ENCODE measurements at places on chromosomes 5 and 9.

GRCh38 chr5:133205649-133206048 lies 153.8 kb downstream of the HSPA4 start:
- H3K4me1 ChIP-seq = no peaks in the 10 kb centered on the region
- DNase-seq = no peak
- H3K36me3 ChIP-seq = no peaks in the 10 kb centered on the region
- no peaks in the 10 kb centered on the region for H3K27me3 ChIP-seq

DNA sequence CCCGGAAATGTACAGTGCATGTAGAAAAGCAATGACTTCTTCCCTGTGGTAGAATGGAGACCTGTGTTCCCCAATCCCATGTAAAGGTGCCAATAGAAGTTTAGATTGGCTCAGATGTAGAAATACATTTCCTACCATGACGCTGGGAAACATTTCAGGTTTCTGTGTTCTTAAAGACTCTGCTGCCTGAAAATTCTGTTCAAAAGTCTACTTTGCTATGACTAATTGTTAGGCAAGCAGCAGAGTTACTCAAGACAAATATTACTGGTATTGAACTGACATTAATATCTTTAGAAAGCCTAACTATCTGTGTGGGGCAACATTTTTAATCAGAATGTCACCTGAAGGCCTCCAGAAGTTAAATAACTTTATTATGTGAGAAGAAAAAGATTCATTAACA lies 75.5 kb upstream of the ELL2 start:
- H3K4me3 ChIP-seq = no peak overlapping the region
- no peak for DNase-seq
- H3K36me3 ChIP-seq = no peaks in the 10 kb centered on the region
- no peaks in the 10 kb centered on the region for H3K4me1 ChIP-seq
- no peaks in the 10 kb centered on the region for H3K27me3 ChIP-seq
- H3K27ac ChIP-seq = no peak overlapping the region

DNA sequence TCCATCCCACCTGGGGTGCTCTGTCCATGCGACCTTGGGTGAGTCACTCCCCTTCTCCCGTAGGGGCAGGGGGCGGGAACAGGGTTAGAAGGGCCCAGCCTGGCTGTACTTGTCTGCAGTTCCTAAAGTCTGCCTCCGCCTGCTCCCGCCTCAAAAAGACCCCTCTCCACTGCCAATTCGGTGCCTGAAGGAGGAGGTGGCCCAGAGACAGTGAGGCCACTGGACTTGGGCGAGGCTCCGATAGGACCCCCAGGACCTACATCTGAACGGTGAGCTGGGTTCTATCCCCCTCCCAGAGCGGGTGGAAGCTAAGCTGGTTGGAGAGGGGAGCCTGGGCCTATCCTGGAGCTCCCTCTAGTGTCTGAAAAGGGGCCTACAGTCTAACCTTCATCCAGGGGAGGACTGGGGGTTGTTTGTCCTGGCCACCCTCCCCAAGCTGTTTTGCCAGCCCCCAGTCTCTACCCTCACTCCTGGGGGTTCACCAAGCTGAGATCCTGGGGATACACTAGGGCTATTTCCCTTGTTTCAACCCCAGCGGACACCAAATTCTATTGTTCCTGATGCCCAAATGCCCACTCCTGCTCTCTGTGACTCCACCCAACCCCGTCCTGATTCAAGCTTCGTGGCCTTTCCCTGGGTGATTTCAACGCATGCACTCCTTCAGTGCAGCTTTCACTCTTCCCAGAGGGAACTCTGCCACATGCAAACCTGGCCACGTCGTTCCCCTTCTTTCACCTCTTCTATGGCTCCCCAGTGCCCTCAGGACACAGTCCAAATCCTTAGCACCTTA lies 6.1 kb upstream of the CRB2 start:
- H3K4me1 ChIP-seq = peaks cover 6% of the 10 kb centered on the region
- peak; percentile 37 for DNase-seq
- H3K27me3 ChIP-seq = no peaks in the 10 kb centered on the region
- H3K4me3 ChIP-seq = no peak overlapping the region
- no peaks in the 10 kb centered on the region for H3K36me3 ChIP-seq

- no peak for DNase-seq
- H3K4me1 ChIP-seq = no peaks in the 10 kb centered on the region
Observed at GRCh38 chr5:64269164-64269563, 103.5 kb downstream of the RNF180 start.

DNA sequence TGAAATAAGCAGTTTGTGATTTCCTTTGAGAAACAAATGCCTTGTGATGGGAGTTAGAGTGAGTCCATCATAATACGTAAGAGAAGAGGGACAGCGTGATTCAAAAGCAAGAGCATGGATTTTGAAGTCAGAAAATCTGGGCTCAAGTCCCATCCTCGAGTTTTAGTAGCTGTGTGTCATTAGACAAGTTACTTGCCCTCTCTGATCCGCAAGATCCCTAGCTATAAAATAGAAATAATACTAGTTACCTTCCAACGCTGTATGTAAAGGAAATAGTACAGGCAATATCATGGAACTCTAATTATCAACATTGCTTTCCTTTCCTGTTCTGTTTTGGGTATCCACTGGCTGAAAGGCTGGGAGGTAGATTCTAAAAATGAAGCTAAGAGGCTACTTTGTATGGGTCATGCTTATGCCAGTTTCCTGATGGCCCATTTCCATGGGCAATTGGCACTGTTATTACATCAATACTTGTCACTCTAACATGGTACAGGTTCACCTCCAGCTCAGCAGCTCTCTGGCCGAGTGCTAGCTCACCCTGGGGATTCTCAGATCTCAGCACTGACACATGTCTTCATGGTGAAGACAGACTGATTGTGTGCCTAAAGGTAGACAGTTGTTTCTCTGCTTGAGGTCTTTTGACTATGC lies 241.7 kb upstream of the KLF4 start:
- no peaks in the 10 kb centered on the region for H3K36me3 ChIP-seq
- DNase-seq = no peak
- H3K27ac ChIP-seq = no peak overlapping the region
- H3K4me1 ChIP-seq = no peaks in the 10 kb centered on the region
- H3K4me3 ChIP-seq = no peak overlapping the region
- H3K27me3 ChIP-seq = no peaks in the 10 kb centered on the region

GRCh38 chr9:107886826-107887225 lies 397.3 kb upstream of the KLF4 start:
- H3K27ac ChIP-seq = no peak overlapping the region
- no peak overlapping the region for H3K4me3 ChIP-seq
- no peaks in the 10 kb centered on the region for H3K4me1 ChIP-seq
- H3K36me3 ChIP-seq = no peaks in the 10 kb centered on the region

DNA sequence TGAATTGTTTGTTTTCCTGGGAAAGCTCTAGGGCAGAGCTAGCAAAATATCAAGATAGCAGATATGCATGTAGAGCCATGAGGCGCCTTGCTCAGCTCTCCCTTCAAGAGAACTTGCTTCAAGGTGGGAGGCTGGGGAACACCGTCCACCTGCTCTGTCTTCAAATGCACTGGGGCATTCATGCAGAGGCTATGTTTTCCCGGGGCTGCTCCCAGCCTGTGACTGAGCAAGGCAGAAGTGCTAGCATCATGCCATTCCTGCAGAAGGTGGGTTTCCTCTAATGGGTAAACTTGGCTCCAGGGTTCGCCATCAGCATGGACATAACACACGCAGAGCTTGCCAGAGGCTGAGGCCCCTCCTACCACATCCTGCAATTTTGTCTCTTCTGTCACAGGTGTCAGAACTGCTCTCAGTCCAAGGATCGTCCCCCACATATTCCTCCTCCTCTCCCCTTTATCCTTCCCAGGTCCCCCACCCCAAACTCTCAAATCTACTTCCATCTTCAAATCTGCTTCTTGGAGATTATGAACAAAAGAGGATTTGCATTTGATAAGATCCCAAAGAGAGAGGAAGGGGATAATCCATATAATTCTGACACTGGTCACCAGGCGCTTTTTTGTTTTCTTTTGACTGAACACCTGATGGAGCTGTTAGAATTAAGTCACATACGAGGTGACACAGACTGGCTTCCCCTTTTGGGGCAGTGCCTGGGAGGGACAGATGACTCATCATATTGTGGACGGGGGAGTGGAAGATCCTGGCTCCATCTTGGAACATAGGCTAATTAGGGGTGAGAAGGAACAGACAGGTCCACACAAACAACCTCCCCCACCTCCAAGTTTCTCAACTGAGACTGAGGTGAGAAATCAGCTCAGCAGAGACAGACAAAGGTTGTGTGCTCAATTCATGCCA lies 85.0 kb upstream of the TAF11L2 start:
- no peak overlapping the region for H3K4me3 ChIP-seq
- H3K4me1 ChIP-seq = no peaks in the 10 kb centered on the region
- H3K27ac ChIP-seq = no peak overlapping the region
- no peak for DNase-seq
- H3K36me3 ChIP-seq = no peaks in the 10 kb centered on the region

- H3K4me3 ChIP-seq = no peak overlapping the region
- H3K27ac ChIP-seq = peak overlapping the region; percentile 38
- peaks cover 25% of the 10 kb centered on the region for H3K4me1 ChIP-seq
- no peaks in the 10 kb centered on the region for H3K27me3 ChIP-seq
Observed at GRCh38 chr5:68435611-68436010, 220.1 kb downstream of the PIK3R1 start.

DNA sequence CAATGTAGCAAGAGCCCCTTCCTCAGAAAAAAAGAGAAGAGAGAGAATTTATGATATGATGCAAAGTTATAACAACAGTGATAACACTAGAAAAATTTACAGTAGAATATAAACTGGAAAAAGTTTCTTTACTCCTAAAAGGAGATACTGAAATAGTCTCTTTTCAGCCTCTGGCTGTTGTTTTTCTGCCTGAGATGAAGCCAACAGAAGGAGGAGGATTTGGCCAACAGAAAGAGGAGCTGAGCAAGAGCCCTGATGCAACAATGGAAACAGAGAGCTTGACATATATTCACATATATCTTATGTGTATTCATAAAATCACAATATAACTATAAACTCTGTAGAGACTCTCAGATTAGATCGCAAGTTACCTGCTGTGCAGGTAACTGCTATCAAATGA lies 109.1 kb downstream of the INIP start:
- H3K27ac ChIP-seq = no peak overlapping the region
- no peaks in the 10 kb centered on the region for H3K36me3 ChIP-seq
- no peaks in the 10 kb centered on the region for H3K4me1 ChIP-seq
- no peak overlapping the region for H3K4me3 ChIP-seq
- no peak for DNase-seq

DNA sequence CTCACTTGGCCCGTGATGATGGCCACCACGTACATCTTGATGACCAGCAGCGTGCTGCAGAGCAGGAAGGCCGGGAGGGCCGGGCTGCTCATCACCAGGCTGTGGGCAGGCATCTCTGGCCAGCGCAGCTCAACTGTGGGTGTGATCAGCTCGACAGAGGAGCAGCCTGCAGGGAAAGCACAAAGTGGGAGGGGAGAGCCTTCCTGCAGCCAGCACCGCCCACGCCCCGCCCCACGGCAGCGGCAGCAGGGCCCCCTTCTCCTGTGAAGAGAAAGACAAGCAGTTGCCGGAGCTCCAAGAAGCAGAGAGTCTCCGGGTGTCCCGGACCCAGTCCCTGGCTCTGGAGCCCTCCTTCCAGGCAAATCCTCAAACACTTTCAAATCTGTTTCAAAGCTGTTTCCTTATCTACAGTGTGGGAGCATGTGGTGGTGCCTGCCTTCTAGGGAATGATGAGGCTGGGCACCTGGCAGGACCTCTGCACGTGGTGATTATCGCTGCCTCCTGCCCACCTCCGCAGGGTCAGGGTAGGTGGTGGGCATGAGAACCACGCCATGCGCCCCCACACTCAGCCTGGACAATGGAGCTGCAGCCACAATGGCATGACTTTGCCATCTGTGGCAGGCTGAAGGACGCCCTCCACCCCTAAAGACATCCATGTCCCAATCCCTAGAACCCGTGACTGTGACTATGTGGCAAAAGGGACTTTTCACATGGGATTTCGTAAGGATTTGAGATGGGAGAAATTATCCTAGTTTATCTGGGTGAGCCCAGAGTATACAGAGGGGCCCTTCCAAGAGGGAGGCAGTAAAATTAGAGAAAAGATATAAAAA lies at the start of gene PTGES:
Gene PTGES (minus strand): TSS at position 143 of the 830 bp plus-strand sequence. CDS start 30 bp downstream, at position 113.
- DNase-seq = no peak
- H3K27ac ChIP-seq = no peak within 1 kb of the TSS
- H3K4me1 ChIP-seq = peaks cover 11% of the 10 kb centered on the region
- no peaks in the 10 kb centered on the region for H3K27me3 ChIP-seq
- H3K36me3 ChIP-seq = no peaks in the 10 kb centered on the region

GRCh38 chr5:114250536-114250935 lies 111.3 kb upstream of the KCNN2 start:
- no peak overlapping the region for H3K27ac ChIP-seq
- H3K27me3 ChIP-seq = no peaks in the 10 kb centered on the region
- DNase-seq = no peak

- no peak overlapping the region for H3K27ac ChIP-seq
- no peaks in the 10 kb centered on the region for H3K36me3 ChIP-seq
- H3K27me3 ChIP-seq = no peaks in the 10 kb centered on the region
- no peak overlapping the region for H3K4me3 ChIP-seq
- DNase-seq = no peak
Observed at GRCh38 chr9:78584589-78584988, 287.7 kb downstream of the PSAT1 start.

GRCh38 chr9:77680581-77680980 lies 32.5 kb upstream of the GNA14 start:
- H3K27me3 ChIP-seq = no peaks in the 10 kb centered on the region
- no peak overlapping the region for H3K27ac ChIP-seq

GRCh38 chr9:89611425-89611824 lies 6.6 kb downstream of the GADD45G start:
- H3K36me3 ChIP-seq = no peaks in the 10 kb centered on the region
- no peak overlapping the region for H3K4me3 ChIP-seq
- no peaks in the 10 kb centered on the region for H3K27me3 ChIP-seq
- H3K4me1 ChIP-seq = peaks cover 4% of the 10 kb centered on the region
- DNase-seq = no peak

DNA sequence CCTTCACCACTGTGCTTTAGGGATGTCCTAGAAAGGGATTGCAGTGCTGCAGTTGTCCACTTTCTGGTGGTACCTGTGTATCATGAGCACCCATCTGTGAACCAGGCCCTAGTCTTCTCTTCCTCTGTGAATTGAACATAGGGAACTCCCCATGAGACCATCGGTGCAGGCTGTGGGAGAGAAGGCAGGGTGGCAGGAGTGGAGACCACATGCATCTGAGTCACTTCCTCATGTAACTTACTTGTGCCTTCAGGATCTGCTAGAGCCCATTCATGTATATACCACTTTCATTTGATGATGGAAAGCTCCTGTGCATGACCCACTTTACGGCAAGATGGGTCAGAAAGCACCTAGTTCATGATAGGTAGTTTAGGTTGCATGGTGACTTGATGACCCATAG lies 478.1 kb upstream of the CDH9 start:
- H3K36me3 ChIP-seq = no peaks in the 10 kb centered on the region
- no peaks in the 10 kb centered on the region for H3K4me1 ChIP-seq
- no peak for DNase-seq
- no peaks in the 10 kb centered on the region for H3K27me3 ChIP-seq
- no peak overlapping the region for H3K4me3 ChIP-seq
- no peak overlapping the region for H3K27ac ChIP-seq

GRCh38 chr9:4266602-4267001 lies 33.3 kb downstream of the GLIS3 start:
- no peak for DNase-seq
- H3K36me3 ChIP-seq = no peaks in the 10 kb centered on the region
- no peaks in the 10 kb centered on the region for H3K27me3 ChIP-seq
- no peak overlapping the region for H3K4me3 ChIP-seq
- no peaks in the 10 kb centered on the region for H3K4me1 ChIP-seq
